ENCODE measurements at places on chromosomes 2 and 18.

DNA sequence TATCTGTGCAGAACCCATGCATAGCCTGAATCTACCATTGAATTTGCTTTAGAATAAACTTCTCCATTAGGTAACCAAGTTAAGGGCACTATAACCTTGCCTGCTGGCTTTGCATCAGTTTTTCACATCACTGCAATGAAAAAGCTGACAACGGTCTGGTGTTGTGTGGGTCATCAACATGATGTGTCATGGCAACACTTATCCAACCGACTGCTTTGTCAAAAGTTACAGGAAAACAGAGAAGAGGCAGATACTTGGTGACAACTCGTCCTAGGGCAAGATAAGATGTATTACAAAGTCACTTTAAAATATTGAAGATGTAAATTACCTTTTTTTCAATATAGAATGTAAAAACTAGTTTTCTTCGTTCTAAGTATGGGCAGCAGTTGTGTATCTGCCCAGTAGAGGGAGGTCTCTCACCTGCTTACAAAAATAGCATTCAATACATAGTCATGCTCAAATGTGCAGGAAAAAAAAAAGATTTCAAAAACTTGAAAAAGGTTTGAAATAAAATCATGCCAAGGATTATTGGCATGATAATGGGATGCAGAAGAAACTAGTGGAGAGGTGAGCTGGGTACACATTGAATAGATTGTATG lies 96.3 kb downstream of the EVA1A start:
- DNase-seq = no peak

GRCh38 chr18:27954226-27954625 lies 222.7 kb downstream of the CDH2 start:
- DNase-seq = no peak

GRCh38 chr2:24301599-24301998 lies 58.7 kb downstream of the ITSN2 start:
- no peak for DNase-seq

DNA sequence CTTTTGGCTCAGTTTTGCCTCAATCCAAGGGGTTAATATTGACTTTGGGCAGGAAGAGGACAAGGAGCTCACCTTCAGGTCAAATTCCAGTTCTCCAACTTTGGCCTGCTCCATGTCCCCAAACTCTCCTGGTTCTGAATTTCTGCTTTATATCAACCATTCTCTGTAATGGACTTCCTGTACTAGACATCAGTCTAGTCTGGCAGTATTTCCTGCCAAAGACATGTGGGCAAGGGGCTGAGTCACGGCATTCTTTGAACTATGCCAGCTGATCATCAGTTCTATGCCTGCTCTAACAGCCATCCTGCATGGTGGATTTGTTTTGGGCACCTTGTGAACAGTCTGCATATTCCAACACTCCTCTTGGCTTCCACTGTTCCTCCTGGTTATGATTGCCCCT lies 199.4 kb downstream of the ZEB2 start:
- DNase-seq = no peak

GRCh38 chr18:45274026-45274425 lies 341.2 kb upstream of the SLC14A2 start:
- no peak for DNase-seq

DNA sequence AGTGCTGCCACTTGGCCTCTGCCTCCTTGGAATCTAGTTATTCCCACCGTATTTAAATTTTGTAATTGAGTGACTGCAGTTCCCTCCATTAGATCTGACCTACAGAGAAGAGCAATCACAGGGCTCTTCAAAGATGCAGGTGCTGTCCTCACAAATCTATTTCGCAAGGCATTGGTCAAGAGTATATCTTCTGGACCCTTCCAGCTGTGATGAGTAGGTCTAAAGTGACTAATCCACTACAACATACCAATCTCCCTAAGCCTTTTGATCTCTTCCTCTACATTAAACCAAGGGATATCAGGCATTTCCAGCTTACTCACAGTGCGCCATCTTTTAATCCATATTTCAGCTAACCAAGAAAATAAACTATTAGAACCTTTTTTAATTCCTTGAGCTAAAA lies 65.1 kb upstream of the COL3A1 start:
- DNase-seq = no peak

Measured in NCI-H2081 (cell line).